NCI-H2081 treated with DMSO at 0.1 percent for 48 hours (cell line): ENCODE measurements at places on chromosomes 7 and 10.

GRCh38 chr10:47361293-47361692 lies 13.1 kb downstream of the RBP3 start:
- no peak for DNase-seq

DNA sequence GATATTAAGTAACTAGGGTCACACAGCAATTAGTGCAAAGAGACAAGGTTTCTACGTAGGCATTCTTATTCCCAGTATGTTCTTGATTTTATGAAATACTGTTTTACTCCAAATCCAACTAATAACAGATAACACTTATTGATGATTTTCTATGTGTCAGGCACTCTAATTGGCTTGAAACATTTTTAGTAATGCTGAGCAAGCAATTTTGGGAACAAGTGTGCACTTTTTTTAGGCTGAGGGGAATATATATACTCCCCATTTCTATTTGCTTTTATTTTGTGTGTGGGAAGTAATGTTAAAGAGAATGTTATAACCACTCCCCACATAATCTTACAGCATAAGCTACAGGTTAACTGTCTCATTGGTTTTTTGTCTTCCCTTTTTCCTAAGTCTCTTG lies 4.2 kb upstream of the SORCS1 start:
- DNase-seq = no peak

DNA sequence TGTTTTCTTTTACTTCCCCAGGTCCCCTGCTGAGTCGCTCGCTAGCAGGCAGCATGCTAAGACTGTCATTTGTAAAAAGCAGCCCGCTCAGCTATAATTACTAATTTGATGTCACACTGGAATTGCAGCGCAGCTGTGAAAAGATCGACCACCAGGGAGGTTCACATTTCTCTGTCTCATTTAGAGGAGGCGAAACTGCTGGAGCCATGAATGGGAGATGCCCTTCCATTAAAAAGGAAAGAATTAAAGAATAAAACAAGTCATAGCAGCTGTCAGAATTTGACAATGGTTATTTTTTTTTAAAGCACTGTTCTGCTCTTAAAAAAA lies 153.5 kb downstream of the PIP4K2A start:
- DNase-seq = no peak

GRCh38 chr10:67804395-67804678 lies 33.7 kb downstream of the DNAJC12 start:
- no peak for DNase-seq

GRCh38 chr7:195830-196128 lies 3.4 kb downstream of the FAM20C start:
- no peak for DNase-seq

DNA sequence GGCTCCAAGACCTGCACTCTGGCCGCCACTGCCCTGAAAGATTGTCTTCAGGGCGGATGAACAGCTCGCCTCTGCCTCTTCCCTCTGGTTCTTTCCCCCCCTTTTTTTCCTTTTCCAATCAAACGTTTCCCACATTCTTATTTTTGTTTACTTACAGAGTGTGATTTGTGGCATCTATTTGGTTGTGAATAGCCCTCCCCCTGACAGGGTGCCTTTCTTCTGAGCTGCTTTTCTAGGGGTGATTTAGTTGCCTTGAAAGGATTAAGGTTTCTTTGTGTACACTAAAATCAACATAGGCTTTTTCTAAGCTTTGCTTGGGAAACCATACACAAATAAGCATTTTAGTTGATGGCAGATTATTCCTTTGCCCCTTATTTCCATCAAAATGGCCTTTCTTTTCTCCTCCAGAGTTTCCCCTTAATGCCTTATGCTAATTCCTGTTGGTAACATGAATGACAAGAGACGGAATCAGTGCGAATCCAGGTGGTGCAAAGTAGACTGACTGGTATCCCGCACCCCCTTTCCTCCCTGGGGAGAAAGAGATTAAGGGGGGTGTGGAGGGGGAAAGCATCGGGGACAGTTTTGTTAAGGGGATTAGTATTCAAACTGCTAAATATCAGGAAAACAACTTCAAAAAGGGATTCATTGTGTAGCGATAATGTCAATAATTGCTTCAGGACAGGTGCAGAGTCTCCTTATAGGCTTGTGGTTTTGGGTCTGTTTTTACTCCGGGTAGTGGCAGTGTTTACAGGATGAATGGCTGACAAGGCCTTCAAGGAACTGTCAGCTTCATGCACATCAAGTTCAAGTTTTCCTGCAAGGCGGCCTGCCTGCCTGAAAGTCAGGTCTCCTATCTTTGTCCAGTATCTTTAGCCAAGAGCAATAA lies 431.6 kb upstream of the GALNT17 start:
- DNase-seq = no peak

GRCh38 chr10:79905322-79906314 lies 43.3 kb downstream of the SFTPD start:
- no peak for DNase-seq

- no peak for DNase-seq
Measured at GRCh38 chr10:60236869-60237524, 152.7 kb downstream of the ANK3 start.

DNA sequence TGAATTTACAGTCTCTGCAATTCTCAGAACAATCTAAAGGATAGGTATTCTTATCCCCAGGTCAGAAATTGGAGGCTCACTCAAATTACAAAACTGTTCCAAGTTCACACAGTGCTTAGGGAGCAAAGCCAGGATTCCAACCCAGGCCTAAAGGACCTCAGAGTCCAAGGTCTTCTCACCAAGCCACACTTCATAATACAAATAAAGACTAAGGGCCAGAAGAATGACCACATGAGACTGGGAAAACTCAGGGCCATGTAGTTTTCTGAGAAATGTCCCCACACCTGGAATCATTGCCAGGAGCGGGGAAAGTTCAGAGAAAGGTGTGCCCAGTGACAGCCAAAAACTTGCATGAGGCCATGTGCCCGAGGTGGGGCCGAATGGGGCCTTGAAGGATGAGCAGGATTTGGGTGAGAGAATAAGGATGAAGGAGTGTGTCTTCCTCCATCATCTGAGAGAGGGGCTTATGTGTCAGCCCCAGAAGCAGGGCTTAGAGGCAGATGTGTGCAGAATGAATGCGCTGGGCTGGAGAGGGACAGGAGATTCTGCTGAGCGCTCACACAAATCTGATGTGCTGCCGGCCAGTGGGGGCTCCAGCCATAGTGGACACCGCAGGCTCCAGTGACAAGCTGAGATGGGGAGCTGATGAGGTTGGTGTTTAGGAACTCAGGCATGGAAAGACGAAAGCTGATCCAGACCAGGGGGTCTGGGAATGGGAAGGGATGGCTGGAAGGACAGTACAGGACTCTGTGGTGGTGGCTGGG lies 35.9 kb downstream of the BLNK start:
- DNase-seq = no peak

DNA sequence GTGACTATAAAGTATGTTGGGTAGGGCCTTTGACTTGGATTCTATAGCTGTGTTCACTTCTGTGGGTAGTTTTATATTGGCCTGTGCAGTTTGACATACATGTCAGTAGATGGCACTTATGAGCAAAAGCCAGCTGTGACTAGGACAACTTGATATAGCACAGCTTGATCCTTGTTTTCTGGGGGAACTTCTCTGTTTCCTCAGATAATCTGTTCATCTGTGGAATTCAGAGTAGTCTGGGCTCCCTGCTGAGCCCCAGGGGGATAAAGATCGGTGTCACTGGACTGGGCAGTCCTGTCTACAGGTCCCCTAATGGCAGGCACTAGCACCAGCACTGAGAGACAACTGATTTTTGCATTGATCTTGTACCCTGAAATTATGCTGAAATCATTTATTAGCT lies 25.4 kb downstream of the CYP2C9 start:
- no peak for DNase-seq

- no peak for DNase-seq
Measured at GRCh38 chr7:158705234-158705850, 738 bp upstream of the NCAPG2 start.

DNA sequence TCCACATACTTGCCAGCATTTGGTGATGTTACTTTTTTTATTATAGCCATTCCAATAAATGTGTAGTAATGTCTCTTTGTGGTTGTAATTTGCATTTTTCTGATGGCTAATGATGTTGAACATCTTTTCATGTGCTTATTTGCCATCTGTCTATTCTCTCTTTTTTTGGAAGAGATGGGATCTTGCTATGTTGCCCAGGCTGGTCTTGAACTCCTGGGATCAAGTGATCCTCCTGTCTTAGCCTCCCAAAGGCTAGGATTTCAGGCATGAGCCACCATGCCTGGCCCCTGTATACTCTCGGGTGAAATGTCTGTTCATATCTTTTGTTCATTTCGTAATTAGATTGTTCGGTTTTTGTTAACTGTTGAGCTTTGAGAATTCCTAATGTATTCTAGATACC lies 3.4 kb downstream of the OGDH start:
- no peak for DNase-seq

GRCh38 chr7:151172273-151173141 lies 5.0 kb upstream of the GBX1 start:
- DNase-seq = no peak

DNA sequence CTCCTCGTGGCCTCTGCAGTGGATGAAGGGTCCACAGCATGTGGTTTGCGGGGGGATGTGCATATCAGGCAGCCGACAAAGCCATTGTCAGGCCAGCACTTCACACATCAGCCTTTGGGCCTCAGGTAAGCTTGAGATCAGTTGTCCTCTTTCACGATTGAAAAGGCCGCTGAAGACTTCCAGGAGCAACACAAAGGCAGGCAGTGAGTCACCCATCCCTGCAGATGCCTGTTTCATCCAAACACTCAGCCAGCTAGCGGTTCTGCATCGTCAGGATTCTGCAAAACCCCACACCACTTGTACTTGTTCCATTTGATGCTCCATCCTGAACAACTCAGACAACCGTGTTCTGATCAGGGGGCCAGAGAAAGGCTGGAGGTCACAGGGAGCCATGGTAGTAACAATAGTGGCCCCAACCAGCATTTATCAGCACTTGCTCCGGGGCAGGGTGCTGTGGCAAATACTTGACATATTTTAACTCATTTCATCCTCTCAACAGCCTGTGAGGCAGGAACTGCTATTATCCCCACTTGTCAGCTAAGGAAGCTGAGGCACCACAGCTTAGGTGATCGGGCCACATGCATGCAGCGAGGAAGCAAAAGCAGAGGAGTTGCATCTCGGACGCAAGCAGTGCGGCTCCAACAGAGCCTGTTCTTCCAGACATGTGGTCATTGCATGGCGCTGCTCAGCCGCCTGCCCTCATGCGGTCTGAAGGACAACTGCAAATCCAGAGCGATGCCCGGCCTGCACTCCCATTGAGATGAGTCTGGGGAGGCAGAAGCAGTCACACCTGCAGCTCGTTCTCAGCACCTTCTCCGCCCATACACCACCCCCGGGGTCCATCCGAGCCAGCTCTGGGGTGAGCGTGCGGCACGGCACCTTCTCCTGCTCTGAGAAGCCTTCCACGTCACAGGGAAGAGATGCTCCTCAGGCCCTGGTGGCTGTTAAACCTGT lies 144.9 kb downstream of the PAXIP1 start:
- DNase-seq = no peak

DNA sequence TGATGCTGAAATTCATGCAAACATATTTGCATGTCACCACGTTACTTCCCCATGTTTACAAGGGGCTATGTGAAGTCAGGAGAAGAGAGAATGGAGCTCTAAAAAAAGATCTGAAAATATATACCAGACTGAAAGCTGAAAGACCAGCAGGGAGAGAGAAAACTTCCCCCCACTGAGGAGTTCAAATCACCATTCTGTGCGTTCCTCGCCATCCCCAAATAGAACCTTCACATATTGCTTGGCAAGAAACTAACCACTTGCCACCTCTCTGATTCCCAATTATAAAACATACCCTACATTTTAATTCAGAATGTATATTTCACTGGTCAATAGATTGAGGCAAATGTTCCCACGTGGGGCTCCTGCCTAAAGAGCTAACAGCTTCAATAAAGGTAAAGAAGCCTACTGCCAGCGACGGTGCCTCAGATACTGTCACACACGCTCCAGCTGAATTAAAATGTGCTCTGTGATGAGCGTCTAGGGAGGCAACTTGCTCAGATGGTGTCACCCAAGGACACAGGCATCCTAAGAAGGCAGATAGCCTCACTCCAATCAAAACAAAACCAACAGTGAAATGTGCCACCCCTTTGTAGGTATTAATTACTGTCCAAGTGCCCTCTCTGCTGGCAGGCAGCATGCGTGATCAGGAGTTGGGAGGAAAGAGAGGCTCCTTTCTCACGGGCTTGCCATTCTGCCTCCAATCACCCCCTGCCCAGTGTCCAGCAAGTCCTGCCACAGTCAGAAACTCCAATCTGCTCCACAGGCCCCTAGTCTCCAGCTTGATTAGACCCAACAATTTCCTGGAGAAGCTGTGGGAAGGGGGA lies 298.2 kb downstream of the GRID1 start:
- no peak for DNase-seq

DNA sequence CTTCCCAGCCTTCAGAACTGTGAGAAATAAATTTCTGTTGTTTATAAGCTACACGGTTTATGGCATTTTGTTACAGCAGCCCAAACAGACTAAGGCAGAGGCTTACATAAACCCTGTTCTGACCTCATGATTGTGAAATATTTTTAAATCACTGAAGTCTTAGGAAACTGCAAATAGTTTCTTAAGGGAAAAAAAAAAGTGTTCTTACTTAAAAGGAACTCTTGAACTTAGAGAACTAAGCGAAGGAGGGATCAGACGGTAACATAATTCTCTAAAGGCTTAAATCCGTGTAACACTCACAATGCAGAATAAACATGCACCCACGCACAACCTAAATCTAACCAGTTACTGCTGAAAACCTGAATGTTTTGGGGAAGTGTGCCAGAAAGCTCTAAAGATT lies 749.1 kb upstream of the LRRTM3 start:
- DNase-seq = no peak

DNA sequence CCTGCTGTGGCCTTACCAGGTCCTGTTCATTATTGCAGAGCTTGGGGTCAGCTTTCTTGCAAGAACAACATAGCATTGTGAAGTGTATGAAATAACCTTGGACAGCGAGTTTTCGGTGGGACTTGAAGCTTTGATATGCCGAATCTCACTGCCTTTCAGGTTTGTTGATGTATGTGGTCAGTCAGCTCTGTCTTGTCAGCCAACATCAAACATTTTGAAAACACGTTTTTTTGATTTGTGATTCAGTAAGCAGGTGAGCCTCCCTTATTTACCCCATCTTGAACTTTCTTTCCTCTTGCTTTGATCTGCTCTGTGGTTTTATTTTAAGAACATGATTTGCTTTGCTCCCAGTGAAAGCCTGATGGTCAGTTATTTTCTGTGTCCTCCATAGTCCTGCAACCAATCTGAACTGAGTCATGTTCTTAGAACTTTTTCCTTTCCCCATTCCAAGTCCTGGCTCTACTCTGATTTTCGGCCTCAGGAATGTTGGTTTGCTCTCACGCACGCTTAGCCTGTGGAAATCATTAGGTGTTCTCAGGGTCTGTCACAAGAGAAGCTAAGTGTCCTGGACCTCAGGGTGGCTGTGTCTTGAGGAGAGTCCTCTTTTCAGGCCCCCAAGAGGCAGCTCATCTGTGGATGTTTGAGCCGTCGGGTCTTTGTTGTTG lies 8.7 kb downstream of the WBP1L start:
- no peak for DNase-seq

- no peak for DNase-seq
Measured at GRCh38 chr7:115731796-115732471, 298.6 kb downstream of the TFEC start.

DNA sequence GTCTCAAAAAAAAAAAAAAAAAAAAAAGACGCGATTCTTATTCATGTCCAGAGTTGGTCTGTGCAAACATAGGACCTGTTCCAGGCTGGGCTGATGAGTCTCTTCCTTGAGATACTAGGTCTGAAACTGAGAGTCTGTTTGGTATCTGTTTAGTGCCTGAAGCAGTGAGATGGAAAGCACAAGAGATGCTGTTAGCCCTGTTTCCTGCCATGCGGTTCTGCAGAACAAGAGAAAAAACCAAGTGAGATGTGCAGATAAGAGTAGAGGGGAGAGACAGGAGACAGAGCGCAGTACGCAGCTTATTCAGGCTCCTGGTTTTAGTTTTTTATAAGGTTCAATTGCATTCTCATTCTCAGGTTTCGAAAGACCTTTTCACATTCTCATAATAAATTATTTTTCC lies 85.8 kb upstream of the PRKCQ start:
- DNase-seq = no peak
